ENCODE measurements at places on chromosomes 16 and 17.

- DNase-seq = no peak
Observed at GRCh38 chr17:31007695-31008373, 37.0 kb downstream of the RNF135 start.

DNA sequence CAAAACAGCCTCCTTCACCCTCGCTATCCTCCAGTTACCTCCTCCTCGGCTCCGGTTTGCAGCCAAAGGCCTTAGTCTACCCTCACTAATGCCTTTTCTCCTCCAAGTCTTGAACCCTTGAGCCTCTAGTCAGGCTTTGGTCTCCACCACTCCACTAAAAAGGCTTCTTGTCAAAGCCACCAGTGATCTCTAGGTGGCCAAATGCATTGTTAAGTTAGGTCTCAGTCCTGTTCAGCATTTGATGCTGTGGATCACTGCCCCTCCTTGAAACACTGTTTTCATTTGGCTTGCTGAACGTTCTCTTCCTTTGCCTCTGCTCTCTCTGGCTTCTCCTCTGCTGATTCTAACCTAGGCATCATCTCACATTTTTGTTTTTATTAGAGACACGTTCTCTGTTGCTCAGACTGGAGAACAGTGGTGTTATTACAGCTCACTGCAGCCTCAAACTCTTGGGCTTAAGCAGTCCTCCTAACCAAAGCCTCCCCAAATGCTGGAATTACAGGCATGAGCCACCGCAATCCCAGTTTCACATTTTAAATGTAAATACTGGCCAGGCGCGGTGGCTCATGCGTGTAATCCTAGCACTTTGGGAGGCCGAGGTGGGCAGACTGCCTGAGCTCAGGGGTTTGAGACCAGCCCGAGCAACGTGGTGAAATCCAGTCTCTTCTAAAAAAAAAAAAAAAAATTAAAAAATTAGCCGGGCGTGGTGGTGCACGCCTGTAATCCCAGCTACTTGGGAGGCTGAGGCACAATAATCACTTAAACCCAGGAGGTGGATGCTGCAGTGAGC is 1.1 kb downstream of the SGF29 start:
- DNase-seq = no peak

- DNase-seq = no peak
Observed at GRCh38 chr17:49016775-49017463, 19.7 kb downstream of the IGF2BP1 start.

DNA sequence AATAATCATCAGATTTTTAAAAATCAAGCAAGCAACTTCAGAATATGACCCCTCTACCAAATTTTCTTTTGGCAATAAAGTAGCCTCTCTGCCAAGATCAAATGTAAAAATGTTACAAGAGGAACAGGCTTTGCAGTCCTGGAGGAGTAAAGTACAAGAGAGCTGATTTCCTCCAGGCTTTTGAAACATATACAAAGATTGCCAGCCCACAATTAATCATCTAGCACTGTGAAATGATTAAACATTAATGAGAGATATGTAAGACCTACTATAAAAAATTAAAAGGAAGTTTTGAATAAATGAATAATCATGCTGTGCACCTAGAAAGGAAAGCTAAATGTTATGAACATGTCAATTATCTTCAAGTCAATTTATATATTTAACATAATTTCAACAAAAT is 26.3 kb downstream of the TXNDC11 start:
- no peak for DNase-seq

GRCh38 chr16:81784072-81784795 is 5.1 kb downstream of the PLCG2 start:
- no peak for DNase-seq

DNA sequence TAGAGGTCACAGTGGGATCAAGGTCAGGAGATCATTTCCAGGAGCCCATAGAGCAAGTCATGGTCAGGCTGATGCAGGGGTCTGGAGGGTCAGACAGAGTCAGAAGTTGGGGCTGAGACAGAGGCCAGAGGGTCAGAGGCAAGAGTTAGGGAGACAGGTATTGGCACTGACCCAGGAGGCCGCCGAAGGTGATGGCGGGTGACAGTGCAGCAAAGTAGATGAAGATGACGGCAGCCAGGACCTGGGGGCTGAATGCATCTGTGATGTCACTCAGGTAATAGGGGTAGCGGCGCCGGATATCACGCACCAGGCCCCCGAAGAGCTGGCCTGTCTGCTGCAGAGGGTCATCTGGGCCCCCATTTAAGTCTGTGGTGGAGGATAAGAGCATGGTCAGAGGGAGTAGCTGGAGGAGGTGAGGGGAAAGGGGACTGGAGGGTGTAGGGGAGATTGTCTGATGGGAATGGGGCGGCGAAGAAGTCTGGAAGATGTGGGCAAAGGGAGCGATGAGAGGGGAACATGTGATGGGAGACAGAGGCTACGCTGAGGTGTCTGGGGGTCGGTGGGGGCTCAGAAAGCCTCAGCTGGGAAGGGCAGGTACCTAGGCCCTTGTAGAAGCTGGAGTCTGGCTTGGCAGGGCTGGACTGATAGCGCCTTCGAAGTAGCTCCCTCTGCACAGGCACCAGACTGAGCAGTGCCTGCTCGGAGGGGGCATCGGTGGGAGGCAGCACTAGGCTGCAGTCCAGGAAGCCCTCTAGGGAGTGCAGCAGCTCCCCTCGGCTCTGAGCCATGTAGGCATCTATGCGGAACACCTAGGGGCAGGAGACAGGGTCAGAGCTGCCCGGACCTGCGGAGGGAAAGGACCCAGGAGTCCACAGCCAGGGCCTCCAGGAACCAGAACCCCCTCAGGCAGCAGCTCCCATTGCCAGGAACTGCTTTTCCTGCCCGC is 9.8 kb downstream of the SLC4A1 start:
- DNase-seq = no peak

- no peak for DNase-seq
Observed at GRCh38 chr16:31192856-31193642, 9.5 kb downstream of the PYCARD start.

DNA sequence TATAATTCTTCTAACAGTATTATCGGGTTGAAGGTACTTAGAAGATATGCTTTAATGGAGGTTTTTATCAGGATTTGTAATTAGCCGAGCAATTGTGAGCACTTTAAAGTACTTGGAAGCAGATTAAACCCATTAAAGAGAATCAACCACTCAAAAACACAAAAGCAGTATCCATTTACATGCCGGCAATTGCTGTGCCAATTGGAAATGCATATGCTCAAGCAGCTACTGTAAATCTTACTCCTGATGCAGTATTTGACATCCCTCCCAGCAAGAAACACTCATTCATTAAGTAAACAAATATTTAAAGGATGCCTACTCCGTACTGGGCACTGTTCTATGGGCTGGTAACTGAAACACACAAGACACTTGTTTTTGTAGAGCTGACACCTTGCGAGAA is 11.4 kb upstream of the CCL1 start:
- no peak for DNase-seq

DNA sequence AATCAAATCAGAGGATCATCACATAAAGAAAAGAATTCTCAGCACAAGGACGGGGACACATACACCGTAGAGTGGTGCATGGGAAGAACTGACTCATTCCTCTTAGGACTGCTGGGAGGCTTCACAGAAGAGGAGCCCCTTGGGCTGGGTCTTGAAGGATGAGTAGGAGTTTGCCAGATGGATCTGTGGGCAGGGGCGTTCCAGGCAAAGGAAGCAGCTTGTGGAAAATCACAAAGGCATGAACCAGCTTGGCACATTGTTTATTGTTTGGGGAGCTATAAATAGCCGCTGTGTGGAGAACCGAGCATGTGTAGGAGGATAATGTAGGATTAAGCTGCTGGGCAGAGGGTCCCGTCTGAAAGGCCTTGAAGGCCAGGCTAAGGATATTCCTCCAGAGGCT is 5.1 kb upstream of the SLC16A11 start:
- no peak for DNase-seq

DNA sequence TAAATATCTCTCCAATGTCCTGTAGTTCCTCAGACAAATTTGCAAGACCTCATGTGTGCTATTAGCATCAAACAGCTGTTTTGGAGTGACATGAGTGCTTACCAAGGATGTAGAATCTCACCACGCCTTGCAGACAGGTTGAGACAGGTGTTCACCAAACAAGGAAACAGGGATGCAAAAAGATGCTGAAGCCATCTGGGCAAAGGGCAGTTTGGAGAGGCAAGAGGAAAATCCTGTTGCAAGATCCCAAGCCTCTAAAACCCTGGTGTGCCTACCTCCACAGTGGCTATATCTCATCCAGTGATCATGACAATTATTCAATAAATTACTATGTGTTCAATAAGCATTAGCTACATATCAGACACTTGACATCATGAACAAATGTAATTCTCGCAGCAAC is 373.7 kb downstream of the SOX9 start:
- no peak for DNase-seq

DNA sequence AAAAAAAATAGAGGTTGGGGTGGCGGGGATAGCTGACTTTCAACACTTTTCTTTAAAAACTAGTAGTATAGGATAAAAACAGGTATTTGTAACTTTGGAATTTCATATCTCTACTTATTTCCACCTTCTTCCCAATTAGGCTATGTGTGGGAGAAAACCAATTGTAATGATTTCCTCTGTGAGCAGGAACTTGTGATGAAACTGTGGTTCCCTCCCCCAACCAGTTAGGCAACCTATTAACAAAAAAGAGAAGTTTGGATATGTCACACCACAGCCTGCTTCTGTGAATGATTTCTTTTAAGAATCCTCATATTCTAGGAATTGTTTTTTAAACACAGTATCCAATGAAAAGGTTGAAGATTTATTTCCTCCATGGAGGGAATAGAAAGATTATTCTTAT is 1.9 kb downstream of the IGSF6 start:
- no peak for DNase-seq

DNA sequence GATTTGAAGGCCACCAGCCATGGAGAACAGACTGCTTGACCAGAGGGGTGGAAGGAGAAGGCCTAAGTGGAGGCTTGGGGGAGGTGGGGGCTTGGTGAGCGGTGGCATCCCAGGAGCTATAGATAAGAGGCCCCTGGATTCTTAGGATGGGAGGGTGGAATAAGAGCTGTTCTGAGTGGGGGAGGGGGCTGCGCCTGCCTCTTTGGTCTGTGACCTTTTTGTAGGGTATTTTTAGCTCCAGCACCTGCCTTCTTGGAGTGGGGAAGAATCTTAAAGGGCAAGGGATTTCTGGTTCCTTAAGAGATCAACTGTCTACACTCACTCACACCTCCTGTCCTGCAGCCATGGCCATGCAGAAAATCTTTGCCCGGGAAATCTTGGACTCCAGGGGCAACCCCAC is 567 bp downstream of the ENO3 start:
- no peak for DNase-seq

DNA sequence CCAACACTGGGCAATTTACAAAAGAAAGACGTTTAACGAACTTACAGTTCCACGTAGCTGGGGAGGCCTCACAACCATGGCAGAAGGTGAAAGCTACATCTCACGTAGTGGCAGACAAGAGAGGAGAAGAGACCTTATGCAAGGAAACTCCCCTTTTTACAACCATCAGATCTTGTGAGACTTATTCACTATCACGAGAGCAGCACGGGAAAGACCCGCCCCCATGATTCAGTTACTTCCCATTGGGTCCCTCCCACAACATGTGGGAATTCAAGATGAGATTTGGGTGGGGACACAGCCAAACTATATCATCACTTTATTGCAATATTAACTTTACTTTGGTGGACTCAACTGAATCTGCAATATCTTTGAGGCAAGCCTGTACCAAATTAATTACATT is 11.9 kb upstream of the ENGASE start:
- DNase-seq = no peak

DNA sequence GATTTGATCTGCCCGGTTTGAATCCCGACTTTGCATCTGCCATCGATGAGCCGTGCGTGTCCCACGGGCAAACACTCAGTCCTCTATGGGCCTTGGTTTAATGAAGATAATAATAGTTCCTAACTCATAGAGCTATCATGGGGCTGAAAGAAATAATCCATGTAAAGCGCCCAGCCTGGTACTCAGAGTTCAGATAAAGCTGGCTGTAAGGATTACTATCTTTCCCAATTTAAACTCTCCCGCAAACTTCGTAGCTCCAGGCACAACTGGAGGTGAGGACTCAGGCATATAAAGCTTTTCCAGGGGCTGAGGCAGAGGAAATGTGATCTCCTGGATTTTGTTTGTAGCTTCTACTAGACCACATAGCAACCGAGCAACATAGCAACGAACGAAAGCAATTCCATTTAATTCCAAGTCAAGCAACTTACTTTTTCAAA is 16.3 kb downstream of the ALOX15 start:
- DNase-seq = no peak

DNA sequence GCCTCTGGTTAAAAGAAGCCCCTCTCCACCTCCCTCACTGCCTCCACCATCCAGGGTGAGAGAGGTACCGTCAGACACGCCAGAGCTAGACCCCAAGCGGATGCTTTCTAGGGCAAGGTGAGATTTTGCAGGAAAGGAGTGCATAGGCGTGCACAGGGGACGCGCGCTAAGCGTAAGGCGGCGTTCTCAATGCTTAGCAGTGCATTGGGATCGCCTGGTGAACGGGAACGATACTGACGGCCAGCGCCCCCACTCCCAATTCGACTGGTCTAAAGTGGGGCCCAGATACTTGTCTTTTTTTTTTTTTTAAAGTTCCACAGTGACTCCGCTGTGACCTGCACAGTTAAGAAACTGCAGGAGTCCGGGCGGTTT is 57.9 kb upstream of the CREBBP start:
- no peak for DNase-seq

DNA sequence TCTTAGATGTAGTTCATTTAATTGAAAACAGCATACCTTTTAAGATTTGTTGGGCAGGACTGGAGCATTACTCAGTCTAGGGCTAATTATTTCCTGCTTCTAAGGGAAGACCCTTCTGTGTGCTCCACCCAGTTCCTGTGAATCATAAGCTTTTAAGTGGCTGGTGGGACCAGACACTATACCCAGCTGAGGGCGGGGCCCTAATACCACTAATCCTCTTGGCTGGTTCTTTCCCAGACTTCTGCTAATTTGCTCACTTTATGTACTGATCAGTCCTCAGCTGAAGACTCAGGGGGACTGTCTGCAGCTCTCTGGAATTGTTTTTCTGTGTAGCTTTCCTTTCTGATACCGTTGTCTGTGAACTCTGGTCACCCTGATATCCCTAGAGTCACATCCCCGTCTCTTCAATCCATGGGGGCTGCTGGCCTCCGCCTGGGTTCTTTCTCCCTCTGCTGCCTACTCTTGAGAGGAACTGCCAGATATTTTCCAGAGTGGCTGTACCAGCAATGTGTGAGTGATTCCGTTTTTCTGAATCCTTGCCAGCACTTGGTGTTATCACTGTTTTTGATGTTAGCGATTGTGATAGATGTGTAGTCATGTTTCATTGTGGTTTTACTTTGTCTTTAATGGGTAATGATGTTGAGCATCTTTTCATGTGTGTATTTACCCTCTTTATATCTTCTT is 35.1 kb downstream of the MFSD11 start:
- no peak for DNase-seq

GRCh38 chr17:81340607-81341515 is 45.8 kb upstream of the SLC38A10 start:
- no peak for DNase-seq

DNA sequence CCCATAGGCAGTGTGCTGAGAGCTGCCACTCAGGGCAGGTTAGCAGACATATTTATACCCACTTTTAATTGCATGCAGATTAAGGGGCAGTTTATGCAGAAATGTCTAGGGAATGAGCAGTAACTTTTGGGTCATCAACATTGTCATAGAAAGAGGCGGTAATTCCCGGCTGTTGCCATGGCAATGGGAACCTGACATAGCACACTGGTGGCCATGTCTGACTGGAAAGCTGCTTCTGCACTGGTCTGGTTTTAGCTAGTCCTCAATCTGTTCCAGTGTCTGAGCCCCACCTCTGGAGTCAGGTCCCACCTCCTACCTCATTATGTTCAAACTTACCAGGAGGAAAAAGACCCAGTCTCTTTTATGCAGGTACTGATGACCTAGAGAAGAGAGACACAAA is 31.5 kb upstream of the TNRC6C start:
- DNase-seq = no peak

All from stimulated activated CD4-positive, alpha-beta T cell treated with anti-CD3 and anti-CD28 coated beads, Interleukin-2, amount 100 ng/mL, for 48 hours (primary cell).